ENCODE measurements at places on chromosomes 5 and 9. TPM values are rescaled to one million over a fixed set of nuclear protein-coding genes. Genes with fewer than 3 reads are reported as not detected.

DNA sequence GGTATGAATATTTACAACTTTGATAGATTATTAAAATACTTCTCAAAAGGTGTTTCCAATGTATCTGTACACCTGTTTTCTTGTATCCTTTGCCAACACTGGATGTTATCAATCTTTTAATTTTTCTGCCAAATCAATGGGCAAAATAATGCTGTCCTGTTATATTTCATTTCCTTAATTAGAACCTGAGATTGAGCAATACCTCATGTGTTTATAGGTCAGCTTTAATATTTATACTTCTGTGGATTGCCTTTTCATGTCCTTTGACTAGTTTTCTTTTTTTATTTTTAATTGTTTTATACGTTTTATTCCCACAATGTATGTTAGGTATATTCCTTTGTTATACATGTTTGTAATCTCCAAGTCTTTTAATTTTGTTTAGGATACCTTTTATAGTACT is 77.6 kb downstream of the JAK2 start:
- DNase-seq: no peak

The SNCB gene
- polyA plus RNA-seq: 2.3 TPM

The TXNDC8 gene
- polyA plus RNA-seq: not detected

The GALNT10 gene
- 3.4 TPM for polyA plus RNA-seq

The PLEKHG4B gene
- under 0.01 TPM for polyA plus RNA-seq

DNA sequence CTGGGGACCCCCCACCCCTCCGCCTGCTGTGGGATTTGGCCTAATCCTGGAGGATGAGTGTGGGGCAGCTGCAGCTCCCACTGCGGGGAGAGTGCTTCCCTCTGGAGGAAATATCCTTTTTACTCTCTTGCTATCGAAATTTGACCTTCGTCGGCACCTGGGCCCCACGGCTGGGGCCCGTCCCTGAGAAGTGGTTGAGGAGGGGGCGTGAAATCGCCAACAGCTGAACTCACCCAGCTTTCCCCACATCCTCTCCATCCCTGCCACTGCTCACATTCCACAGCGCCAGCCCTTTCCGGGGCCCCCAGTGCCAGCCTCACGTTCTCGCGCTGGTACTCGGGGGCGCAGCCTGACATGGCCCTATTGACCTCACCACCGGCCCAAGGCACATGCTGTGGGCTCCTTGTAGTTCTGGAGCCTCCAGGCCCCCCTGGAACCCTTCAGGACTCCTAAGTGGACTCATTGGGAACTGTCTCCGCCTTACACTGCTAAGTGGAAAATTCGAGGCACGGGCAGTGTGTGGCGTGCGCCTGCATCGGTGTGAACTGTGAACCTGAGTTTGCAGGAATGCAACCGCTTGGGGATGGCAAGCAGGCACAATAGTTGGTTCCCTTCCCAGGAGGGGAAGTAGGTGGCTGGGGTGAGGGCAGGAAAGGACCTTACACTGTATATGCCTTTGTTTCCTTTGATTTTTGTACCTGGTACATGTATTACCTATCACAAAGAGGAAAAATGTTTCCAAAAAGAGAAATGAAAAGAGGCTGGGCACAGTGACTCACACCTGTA is 19.2 kb downstream of the FGFR4 start:
- peak; percentile 15 for DNase-seq

- DNase-seq: no peak
Observed at GRCh38 chr5:74186356-74187315, 453.9 kb downstream of the ENC1 start.

DNA sequence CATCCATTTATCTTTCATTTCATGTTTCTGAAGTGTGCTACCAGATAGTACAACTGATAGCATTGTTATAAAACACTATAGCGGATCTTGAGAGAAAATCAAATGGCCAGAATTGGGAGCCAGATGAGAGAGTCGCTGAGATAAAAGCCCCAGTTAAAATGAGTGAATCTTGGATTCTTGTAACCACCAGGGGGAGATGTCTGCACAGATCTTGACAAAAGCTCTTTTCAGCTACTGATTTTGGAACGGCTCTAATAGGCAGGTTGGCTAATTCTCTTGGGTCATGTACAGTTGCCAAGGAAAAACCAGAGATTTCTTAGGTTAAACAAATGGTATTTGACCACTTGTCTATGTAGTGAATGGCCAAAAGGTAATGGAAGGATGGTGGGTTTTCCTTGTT is 21.7 kb downstream of the F2RL2 start:
- DNase-seq: no peak

- no peak for DNase-seq
Observed at GRCh38 chr5:165457859-165458481, 1952.6 kb downstream of the MAT2B start.

The TMEM252 gene
- 0.16 TPM for polyA plus RNA-seq

GRCh38 chr5:93510626-93511380 is 70.2 kb downstream of the NR2F1-AS1 start:
- DNase-seq: no peak

GRCh38 chr5:149857499-149857898 is 87.1 kb downstream of the PDE6A start:
- DNase-seq: peak; percentile 88
